Bronchial epithelial cell (primary cell): ENCODE measurements at places on chromosomes 2 and 18.

- DNase-seq: no peak
These were observed 112.8 kb downstream of the NDUFA10 start for GRCh38 chr2:239912171-239912937.

DNA sequence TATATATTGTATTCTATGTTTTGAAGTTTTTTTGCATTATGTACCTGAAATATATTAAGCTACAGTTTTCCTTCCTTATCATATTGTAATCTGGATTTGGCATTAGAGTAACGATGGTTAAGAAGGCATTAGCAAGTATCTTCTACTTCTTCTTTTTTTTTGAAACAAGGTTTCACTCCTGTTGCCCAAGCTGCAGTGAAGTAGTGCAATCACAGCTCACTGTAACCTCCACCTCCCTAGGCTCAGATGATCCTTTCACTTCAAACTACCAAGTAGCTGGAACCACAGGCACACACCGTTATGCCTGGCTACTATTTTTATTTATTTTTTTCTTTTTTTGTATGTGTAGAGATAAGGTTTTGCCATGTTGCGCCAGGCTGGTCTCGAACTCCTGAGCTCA lies 201.1 kb downstream of the ZNF804A start:
- DNase-seq: no peak

- no peak for DNase-seq
These were observed 64.1 kb upstream of the NFU1 start for GRCh38 chr2:69501301-69501700.

GRCh38 chr2:163369111-163369510 lies 366.7 kb downstream of the FIGN start:
- DNase-seq: no peak

DNA sequence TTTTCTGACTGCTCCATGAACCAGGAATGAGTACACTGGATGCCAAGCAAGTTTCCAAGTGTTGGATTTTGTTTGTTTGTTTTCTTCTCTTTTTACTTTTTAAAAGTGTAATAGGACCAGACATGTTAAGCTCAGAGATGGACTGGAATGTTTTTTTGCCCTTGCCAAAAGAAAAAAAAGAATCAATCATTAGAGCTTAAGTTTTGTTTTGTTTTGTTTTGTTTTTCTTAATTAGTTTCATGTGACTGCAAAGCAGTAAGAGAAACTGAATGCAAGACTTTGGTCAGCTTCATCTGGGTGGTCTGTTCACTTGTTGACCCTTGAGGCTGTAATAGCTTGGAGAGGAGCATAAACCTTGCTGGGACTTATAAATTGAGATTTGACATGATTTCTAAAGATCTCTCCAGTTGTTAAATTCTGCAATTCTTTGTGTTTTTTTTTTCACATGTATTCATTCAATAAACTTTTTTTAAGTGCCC lies 42.4 kb upstream of the SLC1A4 start:
- no peak for DNase-seq

GRCh38 chr2:59176737-59177136 lies 935.6 kb upstream of the FANCL start:
- peak; percentile 11 for DNase-seq

- DNase-seq: no peak
These were observed 22.5 kb upstream of the RAB31 start for GRCh38 chr18:9685615-9685890.

DNA sequence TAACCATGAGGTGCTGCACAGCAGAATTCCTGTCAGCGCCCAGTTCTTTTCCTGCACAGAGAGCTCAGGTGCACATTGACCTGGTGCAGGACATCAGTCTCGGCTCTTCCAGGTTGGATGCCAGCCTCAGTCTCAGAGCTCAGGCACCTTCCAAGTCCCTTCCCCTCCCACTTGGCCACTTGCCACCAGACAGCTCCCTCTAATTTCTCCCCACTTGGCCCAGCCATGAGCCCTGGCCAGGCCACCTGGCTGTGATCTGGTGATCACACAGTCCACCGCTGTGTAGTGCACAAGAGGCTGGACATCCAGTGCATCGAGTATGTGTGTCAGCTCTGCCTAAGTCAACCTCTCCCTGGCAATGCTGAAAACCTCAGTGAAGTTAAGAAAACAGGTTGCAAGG lies 336.6 kb upstream of the MYT1L start:
- no peak for DNase-seq

DNA sequence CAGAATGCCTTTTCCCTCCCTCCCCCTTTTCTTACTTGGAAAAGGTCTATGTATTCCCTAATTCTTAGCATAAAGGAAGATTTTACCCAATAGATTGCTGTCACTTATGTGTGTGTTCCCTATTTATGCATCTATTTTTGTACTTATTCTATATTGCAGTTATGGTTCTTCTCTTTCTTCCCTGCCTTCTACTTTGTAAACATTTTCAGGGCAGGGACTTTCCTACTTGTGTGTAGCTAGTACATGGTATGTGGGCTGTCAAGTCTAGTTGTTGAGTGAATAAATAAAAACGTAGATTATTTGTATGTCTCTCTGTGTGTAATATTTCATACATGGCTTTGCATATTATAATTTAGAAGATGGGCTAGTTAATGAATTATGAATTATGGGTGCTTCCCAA lies 45.3 kb downstream of the PSMD14 start:
- DNase-seq: no peak

DNA sequence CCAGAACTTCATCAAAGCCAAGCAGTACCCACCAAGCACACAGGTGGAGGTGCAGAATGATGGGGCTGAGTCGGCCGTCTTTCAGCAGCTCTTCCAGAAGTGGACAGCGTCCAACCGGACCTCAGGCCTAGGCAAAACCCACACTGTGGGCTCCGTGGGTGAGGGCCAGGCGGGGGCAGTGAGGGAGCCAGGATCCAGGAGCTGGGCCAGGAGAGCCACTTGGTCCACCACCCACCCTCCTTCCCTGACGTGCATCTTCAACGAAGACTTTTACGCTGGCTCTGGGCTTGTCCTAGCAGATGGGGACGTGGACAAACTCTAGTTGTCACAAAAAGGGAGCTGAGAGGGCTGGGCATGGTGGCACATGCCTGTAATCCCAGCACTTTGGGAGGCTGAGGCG lies 11.8 kb downstream of the VIL1 start:
- no peak for DNase-seq

DNA sequence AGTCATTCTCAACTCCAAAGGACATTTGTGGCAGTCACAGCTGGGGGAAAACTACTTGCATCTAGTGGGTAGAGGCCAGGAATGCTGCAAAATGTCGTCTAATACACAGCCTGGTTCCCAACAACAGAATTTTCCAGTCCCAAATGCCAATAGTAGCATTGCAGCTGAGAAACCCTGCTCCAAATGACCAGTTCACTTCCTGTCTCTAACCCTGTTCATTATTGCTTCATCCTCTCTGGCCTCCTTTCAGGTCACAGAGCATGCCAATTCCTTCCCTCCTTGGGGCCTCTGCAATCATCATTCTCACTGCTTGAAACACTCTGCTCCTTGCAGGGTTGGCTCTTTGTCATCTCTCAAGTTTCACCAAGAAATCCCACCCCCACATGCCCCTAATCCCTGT lies 139.1 kb downstream of the IRS1 start:
- DNase-seq: no peak

DNA sequence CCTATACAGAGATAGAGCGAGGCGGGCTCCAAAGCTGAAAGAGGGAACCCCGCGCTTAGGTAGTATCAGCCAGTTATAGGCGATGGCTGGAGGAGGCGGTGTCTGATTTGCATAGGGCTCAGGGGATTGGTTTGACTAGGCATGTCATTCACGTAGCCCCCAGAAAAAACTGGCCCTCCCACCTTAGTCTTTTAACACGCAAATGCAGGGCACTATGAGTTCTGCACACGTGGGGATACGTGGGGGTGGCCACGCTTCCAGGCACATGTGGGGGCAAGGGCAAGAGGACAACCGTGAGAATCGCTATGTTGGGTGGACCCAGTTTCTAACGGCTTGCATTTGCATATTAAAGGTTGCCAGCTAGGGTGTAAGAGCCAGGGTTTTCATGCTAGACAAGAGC lies 56.7 kb upstream of the MSTN start:
- DNase-seq: no peak

DNA sequence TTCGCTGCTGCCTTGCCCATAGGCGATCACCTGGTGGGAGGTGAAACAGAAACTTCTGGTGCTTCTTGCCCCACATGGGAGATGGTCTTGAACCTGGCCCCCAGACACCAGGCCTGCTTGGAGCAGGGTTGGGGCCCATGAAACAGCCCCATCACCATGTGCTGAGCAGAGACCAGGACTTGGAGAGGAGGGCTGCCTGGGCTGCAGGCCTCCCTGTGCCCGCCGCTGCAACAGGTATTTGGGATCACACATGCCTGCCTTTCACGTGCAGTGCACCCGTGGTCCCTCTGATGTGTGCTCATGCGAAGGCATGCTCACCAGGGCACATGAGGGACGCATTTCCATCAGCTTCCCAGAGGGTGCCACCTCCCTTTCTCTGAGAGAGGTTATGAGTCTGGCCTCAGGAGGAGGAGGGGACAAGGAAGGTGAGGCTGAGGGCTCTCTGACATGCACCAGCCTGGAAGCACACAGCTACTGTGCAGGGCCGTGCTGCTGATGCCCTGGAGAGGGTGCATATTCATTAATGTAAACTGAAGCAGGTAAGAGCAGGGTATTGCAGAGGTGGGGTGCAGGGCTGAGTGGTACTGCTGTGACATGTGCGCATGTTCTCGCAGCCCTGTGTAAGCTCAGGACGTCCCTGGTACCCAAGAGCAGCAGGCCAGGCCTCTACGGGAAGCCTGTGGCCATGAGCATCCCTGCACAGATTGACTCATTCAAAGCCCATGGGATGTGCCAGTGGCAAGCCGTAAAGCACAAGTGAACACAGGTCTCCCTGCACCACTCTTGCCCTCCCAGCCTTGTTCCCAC lies 4.2 kb upstream of the OXER1 start:
- DNase-seq: no peak

DNA sequence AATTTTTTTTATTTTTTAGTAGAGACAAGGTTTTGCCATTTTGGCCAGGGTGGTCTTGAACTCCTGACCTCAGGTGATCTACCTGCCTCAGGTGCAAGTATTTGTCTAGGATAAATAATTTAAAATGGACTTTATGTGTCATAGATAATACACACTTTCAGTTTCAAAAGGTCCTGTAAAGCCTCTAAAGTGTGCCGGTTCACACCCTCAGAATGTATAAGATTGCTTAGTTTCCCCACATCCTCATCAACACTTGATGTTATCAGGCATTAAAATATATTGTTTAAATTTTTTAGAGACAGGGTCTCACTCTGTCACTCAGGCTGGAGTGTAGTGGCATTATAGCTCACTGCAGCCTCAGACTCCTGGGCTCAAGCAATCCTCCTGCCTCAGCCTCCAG lies 170.5 kb downstream of the ANKRD44 start:
- DNase-seq: no peak

DNA sequence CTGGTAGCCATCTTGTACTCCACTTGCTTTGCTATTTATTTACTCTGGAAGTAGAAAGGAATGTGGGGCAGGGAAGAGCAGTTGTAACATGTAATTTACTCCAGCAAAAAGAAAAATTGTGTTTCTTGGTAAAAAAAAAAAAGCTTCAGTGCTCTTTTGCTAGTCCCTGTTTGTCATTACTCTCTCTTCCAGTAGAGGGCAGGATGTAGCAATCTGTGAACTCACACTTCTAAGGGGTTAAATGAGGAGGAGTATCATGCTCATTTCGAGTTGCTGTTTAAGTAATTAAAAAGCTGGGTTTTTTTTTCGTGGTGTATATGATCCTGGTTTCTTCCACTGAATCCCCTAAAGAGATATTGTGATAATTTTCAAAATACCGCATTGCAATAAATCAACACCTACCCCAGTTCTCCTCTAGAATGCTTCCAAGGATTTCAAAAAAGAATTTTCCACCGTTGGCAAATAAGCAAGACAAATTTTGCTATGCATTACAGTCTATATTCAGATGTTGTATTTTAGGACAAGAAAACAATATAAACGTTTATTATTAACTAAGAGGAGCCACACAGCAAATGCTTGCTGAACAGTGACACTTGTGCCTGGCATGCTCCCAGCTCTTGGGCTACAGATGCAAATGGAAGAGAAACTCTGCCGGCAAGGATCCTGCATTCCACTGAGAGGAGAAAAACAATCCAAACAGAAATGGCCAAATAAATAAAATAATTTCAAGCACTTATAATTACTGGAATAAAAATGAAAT lies 261.6 kb downstream of the ASXL3 start:
- DNase-seq: peak; percentile 71

DNA sequence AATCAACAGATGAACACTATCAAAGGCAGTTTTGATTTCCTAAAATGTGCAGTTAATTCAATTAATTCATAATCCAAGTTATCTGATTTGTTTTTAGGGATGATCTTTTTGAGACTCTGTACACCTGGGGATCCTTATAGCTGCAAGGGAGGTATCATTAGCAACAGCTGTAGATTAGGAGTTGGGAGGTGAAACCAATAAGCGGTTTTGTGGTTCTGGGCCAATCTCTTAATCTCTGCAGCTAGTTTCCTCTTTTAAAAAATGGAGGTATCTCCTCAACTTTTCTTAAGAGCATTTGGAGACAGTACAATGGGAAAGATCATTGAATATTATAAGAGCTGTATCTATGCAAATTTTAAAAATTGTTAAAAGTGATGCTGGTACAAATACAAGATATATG lies 126.0 kb downstream of the MC4R start:
- no peak for DNase-seq

DNA sequence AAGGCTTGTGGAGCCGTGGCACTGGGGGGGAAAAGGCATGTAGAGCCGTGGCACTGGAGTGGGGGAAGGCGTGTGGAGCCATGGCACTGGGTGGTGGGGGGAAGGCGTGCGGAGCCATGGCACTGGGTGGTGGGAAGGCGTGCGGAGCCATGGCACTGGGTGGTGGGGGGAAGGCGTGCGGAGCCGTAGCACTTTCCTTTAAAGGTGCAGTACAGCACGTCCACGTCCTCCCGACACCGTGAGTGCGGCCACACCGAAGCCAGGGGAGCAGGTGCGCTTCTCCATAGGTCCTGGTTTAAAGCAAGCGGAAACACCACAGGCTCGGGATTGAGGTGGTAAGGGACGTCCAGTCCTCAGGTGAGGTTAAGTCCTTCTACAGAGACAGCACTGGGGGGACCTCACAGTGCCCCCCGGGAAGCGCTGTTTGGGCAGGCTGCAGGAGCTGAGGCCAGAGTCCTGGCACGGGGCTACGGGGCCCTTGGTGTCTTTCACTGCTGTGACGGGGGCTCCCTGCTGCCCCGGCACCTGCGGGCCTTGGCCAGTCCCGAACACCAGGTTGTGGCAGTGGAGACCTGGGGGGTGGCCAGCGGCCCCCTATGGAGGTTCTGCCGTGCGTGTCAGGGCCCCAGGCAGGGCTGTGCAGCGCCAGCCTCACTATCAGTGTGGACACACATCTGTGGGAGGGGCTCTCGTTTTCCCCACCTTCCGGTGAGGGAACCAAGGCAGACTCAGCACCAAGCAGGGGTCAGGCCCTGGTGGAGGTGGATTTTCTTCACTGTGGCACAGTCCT lies 93.0 kb upstream of the CTDP1 start:
- DNase-seq: no peak

- peak; percentile 29 for DNase-seq
These were observed 17.9 kb downstream of the LCT start for GRCh38 chr2:135818937-135819610.

DNA sequence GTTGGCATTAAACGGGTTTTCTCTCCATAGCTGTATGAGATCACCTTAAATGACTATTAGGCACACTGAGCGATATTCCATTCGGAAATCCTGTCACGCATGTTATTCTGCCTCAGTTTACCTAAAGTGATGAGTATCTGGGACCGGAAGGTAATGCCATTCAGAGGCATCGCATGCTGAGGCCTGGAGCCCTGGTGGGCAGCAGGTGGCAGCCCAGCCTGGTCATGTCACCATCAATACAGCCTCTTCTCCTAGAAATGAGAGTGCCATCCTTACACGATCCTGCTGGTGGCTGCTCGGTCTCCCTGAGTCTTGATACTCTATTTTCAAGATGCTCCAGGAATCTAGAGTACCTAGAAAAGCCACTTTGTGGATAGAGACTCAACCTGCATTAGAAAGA lies 119.8 kb downstream of the EIPR1 start:
- no peak for DNase-seq
